Osteocyte (in vitro differentiated cells): ENCODE measurements at places on chromosomes 2 and 18.

DNA sequence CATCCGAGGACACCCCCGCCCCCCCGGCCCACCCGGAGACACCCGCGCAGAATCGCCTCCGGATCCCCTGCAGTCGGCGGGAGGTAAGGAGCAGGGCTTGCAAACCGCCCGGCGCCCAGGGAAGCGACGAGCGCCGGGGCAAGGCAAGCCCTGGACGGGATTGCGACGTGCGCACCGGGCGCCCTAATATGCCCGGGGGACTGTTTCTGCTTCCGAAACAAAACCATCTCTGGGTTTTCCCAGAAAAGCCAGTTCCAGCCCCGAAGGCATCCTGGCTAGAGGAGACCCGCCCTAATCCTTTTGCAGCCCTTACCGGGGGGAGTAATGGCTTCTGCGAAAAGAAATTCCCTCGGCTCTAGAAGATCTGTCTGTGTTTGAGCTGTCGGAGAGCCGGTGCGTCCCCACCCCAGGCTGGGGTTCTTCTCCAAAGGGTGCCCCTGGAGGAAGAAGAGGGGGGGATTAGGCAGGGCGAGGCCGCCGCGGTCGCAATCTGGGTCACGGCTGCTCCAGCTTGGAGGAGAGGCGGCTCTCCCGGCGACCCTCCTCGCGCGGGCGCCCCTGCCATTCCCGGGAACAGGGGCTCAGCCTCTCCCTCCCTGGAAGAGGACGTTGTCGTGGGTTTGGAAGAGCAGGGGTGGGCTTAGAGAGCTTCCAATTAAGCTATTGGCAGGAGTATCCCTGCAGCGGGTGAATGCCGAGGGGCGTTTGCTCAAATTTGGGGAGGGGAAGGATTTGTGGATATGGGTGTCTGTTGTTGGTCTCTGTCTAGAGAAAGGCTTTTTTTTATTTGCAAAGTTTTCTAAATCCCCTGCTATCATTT is 521 bp downstream of the MYCN start:
- no peak for DNase-seq

GRCh38 chr2:231297108-231297908 is 98.2 kb upstream of the B3GNT7 start:
- DNase-seq: peak; percentile 83

DNA sequence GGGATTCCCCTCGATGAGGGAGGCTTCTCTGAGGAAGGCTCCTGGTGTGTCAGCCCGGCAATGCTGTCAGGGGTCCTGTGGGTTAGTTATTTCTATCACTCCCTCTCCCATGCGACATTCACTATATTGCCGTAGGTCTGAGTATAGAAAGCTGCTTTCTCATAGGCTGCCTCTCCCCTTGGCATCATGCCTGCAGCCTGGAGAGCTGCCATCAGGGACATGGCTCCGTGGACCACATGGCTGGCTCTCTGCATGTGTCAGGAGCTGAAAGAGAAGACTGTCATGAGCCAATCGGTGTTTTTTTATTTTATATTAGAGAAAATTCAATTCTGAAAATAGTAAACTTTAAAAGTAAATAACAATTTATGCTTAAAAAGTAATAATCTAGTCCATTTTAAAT is 198.0 kb downstream of the CDH20 start:
- no peak for DNase-seq

GRCh38 chr2:224584111-224584784 is 915 bp downstream of the CUL3 start:
- DNase-seq: no peak

GRCh38 chr18:5167831-5168230 is 29.2 kb downstream of the AKAIN1 start:
- no peak for DNase-seq

GRCh38 chr2:69945941-69946340 is 15.5 kb downstream of the ASPRV1 start:
- DNase-seq: no peak

- DNase-seq: no peak
These were observed 399.2 kb downstream of the CPS1 start for GRCh38 chr2:210955591-210955990.

DNA sequence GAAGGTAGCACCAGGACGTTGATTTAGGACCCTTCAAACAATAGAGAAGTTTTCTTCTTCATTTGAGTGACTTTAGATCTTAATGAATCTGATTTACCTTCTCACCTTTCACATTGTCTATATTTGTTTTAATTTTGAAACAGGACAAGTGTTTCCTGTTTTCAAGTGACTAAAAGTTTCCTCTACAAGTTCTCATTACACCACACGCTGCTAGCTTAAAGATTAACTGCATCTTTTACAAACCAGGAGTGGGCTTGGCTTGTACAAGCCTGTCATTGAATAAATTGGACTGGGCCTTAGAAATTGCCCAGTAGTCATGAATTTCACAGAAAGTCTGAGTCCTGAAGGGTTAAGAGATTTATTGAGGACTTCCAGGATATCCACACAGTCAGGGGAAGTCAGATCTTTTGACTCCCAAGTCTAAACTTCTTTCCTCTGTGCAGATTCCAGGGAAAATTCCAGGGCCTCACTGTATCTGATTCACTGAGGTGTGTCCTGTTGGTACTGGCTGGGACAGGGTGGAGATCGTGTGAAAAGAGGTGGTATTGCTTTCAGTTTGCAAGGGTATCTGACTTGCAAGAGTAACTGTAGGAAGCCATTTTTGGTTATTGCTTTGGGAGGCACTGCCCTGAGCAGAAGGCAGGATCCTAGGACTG is 3.4 kb downstream of the SGPP2 start:
- no peak for DNase-seq

GRCh38 chr2:142218471-142218870 is 87.7 kb upstream of the LRP1B start:
- no peak for DNase-seq

GRCh38 chr18:53033128-53033527 is 693.1 kb downstream of the DCC start:
- DNase-seq: no peak
